ENCODE measurements at places on chromosomes 4 and X.
A peak's percentile ranks its signal among the peaks of the same experiment; 100 is the strongest.

DNA sequence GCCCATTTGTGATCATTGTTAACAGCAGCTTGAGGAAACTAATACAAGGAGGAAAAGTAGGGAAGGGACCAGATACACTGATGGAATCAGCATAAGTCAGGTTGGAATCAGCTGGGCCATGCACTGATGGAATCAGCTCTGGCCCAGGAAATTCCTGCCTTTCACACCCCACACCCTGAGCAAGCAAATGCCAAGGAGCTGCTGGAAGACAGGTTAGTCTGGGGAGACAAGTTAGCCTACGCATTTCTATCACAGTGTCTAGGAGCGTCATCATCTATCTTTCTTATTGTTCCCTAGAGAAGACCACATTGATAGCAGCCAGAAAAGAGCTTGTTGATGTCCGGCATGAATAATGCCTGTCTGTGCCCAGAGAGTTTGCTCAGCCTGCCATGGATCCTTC, 16.2 kb upstream of the CEP135 start:
- no peak for DNase-seq

GRCh38 chr4:178068136-178068535, 625.9 kb upstream of the AGA start:
- DNase-seq: no peak

DNA sequence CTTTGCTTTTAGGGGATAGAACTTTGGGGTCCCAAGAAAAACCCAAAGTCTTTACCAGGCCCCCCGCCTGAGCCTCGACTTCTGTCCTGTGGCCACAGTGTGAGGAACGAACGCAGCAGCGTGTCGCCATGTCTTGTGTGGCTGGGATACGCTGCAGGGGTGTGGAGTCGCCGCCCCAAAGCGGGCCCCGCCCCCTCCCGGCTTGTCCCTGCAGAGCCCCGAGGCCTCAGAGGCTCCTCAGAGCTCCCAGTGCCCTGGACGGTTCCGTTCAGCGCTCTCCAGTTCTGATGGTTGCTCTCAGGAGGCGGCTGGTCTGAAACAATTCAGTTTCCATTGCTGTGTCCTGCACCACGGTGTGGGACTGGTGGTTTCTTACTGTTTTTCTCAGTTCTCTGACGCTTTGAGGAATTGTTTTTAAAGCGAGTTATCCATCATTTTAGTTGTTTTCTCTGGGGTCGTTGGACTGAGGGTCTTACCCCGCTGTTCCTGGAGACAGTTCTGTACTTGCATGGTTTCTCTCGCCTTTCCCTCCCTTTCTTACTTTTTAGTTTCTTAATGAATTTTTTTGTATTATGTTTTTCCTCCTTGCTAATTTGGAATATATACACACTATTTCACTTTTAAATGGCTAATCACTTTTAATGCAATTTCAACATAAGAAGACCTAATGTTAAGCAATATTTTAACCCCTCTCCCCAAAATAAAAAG, 1.6 kb upstream of the IDUA start:
- peak; percentile 54 for DNase-seq

DNA sequence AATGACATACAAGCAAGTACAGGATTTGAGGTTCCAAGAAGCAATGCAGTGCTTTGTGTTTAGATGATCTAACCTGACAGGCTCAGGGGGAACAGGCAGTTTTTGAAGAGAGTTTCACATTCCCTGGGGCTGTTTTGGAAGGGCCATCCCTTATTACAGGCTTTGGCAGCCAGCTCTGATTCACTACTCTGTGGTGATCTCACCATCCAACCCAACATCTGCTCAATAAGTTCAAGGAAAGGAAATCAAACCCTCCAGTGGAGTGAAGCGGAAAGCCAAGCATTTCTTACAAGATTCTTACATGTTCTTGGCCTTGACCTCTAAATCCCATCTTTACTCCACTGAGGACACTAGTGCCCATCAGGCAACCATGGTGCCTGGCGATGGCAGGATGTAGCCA, 7.5 kb downstream of the IDS start:
- no peak for DNase-seq

DNA sequence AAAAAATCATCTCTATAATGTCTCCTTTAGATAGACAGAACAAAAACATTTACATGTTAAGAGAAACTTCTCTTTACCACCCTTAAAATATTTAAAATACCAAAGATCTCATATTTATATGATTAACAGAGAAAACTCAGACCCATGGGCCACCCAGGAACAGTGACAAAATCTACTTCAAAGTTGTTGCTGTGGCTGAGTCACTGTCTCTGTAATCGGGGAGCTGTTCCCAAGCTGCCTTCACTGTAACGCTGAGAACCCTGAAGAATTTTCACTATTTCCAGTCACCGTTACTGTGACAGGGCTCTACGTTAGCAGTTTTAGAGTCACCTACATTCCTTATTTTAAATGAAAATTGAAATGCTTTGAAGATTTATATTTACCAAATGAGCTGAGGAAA, 9.0 kb upstream of the DAPP1 start:
- DNase-seq: no peak

- DNase-seq: no peak
Observed at GRCh38 chr4:124866301-124866700, 153.8 kb upstream of the ANKRD50 start.
